ENCODE measurements at places on chromosomes 11 and 22.

- DNase-seq = peak; percentile 99
Measured at GRCh38 chr11:65915821-65916251, 3.0 kb downstream of the C11orf68 start.

DNA sequence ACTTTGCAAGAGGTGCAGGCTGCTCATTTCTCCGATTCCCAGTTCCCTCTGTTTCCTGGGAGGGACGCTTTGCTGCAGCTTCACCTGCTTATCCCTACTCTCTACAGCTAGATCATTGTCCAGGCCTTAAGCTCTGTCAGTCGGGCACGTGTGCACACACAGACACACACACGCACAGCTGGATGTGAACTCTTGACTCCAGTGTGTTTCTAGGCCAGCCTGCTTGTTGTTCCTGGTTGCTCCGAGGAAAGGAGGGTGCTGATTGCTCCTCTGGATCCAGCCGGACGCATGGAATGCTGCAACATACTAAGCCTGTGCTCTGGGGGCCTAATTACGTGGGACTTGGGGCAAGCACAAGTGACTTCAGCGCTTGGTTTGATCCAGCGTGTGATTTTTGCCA lies 19.7 kb downstream of the ZNRF3 start:
- DNase-seq = no peak

DNA sequence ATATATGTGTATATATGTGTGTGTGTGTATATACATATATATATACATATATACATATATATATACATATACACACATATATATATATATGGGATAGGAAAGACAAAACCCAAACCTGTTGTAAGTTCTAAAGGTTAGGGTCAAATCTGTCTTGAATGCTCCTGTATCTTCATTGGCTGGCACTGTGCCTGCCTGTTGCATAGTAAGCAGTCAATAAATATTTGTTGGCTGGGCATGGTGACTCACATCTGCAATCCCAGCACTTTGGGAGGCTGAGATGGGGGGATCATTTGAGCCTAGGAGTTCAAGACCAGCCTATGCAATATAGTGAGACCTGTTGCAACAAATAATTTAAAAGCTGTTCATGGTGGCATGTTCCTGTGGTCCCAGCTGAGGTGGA lies 205.4 kb downstream of the DBX1 start:
- no peak for DNase-seq

- DNase-seq = no peak
Measured at GRCh38 chr22:49725516-49725915, 102.2 kb downstream of the BRD1 start.

DNA sequence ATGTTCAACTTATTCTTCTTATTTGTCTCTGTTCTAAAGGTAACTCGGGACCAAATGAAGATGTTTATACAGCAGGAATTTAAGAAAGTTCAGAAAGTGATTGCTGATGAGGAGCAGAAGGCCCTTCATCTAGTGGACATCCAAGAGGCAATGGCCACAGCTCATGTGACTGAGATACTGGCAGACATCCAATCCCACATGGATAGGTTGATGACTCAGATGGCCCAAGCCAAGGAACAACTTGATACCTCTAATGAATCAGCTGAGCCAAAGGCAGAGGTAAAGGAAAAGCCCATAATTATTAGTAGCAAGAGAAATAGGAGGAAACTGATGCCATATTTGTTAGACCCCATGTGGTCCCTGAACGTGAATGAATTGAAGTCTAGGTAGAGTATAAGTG lies 63.3 kb downstream of the TRIM44 start:
- DNase-seq = no peak

- no peak for DNase-seq
Measured at GRCh38 chr11:64239662-64240434, 1.0 kb upstream of the FKBP2 start.

GRCh38 chr22:27647540-27647939 lies 154.0 kb downstream of the MN1 start:
- DNase-seq = no peak

DNA sequence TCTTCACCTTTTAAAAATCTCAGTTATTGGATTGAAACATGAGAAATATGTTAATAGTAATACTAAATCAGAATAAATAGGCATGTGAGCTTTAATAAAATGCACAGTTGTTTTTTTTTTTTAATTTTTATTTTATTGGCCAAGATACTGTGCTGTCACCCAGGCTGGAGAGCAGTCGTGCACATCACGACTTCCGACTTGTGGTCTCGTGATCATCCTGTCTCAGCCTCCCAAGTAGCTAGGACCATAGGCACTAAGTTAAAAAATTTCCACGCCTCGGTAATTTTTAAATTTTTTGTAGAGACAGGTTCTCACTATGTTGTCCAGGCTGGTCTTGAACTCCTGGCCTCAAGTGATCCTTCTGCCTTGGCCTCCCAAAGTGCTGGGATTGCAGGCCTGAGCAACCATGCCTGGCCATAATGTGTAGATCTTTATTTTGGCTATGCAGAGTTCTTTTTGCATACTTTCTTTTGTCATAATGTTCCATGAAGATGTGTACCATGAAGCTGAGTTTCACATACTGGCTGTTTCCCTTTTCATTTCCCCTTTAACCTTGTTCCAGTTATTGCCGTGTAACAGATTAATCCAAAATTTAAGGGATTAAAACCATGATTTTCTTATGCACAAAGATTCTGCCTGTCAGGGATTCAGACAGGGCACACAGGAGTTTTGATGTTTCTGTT lies 16.0 kb downstream of the CAPRIN1 start:
- DNase-seq = no peak

- DNase-seq = no peak
Measured at GRCh38 chr11:128239306-128239705, 348.1 kb downstream of the ETS1 start.

DNA sequence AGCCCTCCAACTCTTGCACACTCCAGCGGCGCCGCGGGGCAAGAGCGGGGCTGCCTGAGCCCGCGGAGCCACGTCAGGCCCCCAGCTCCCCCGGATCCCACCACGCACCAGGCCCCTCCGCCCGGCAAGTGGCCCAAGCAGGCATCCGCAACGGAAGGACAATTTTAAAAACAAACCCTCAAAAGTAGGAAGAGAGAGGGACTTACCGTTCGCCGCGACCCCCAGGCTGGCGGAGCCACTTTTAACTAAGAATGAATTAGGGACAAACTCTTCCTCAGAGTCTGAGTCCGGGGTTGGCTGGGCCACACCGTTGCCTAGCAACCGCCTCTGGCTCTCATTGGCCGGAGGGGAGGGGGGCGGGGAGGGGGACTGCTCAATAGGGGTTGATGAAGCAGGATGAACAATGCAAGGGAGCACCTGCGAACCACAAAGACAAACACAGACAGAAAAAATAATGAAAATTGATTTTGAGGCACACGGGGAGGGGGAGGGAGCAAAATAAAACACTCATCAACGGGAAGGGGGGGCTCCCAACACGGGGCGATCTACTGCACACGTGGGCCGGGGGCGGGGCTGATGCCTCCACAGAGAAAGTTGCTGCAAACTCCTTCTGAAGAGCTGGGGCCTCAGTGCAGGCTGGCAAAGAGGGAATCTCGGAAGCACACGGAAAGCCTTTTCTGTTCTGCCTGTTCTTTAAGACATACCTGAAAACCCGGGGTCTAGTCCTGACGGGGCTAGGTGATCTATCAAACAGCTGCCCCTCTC lies 387.5 kb upstream of the NARS2 start:
- DNase-seq = peak; percentile 53

- no peak for DNase-seq
Measured at GRCh38 chr11:31986201-31986889, 104.5 kb upstream of the RCN1 start.

GRCh38 chr11:58999291-58999680 lies 60.0 kb downstream of the GLYATL1 start:
- no peak for DNase-seq

DNA sequence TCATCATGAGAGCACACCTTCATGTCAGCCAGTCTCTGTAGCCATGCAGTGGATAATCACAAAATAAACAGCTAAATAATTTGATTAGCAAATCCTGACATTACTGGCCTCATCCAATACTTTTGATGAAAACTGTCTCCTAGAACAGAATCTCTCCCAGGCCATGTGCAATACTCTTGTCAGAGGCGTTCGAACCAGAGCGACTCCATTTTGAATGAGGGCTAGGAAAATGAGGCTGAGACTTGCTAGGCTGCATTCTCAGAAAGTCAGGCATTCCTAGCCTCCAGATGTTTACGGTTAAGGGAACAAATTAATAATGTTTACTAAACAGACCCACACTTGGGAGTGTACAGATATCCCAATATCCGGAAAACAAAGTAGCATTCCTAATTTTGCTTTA lies 69.9 kb downstream of the FAM168A start:
- DNase-seq = no peak

- DNase-seq = no peak
Measured at GRCh38 chr11:73792584-73792983, 4.9 kb downstream of the MRPL48 start.

- no peak for DNase-seq
Measured at GRCh38 chr22:47484960-47485569, 722.6 kb downstream of the TBC1D22A start.

GRCh38 chr11:130832566-130833425 lies 83.5 kb downstream of the SNX19 start:
- DNase-seq = no peak

GRCh38 chr11:95299078-95299679 lies 68.2 kb upstream of the SESN3 start:
- DNase-seq = no peak

- DNase-seq = no peak
Measured at GRCh38 chr11:109641549-109641948, 219.6 kb downstream of the C11orf87 start.

- peak; percentile 11 for DNase-seq
Measured at GRCh38 chr11:111764621-111765020, 1.6 kb downstream of the PPP2R1B start.

- no peak for DNase-seq
Measured at GRCh38 chr22:25758316-25758715, 16.3 kb downstream of the MYO18B start.

DNA sequence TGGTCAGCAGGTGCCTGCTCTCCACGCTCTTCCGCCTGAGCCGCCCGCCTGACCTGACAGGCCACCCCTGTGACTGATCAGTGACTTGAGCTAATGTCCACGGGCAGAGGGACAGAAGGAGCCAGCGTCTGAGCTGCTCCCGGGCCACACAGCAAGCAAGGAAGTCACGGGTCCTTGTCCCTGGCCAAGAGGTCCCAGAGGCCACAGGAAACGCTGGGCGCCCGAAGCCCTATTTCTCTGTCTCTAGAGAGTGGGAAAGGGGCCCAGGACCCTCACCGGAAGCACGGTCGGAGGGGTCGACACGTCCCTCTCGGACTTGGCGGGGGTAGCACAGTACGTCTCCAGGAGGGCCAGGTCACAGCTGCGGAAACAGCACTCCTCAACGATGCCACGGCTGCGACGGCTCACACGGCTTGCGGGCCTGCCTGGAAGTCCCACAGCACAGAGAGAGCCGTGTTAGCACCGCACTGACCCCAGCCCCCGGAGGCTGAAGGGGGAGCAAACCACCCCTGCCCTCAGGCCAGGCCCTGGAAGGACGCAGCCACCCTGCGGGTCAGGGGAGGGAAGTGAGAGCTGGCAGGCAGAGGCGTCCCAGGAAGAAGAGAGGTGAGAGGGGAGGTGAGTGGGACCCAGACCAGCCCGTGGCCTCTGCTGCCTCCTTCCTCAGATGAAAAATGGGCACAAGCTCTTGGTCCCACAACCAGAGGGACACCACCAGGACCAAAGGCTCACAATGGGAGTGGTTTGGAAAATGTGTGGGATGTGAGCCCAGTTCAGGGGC lies 5.8 kb downstream of the IGF2 start:
- DNase-seq = no peak

DNA sequence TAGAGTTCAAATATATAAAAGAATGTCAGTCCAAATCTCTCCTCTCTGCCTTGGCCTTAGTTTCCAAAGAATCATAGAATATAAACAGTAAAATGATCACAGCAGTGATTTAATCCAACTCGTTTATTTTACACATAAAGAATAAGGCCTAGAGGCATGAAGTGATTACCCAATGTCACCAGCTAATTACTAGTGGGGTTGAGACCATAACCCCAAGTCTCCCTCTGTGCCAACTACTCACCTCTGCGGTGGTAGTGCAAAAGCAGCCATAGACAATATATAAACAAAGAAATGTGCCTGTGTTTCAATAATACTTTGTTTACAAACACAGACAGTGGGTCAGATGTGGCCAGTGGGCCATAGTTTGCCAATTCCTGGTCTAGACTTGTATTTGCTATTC lies 96.6 kb upstream of the FAT3 start:
- no peak for DNase-seq

DNA sequence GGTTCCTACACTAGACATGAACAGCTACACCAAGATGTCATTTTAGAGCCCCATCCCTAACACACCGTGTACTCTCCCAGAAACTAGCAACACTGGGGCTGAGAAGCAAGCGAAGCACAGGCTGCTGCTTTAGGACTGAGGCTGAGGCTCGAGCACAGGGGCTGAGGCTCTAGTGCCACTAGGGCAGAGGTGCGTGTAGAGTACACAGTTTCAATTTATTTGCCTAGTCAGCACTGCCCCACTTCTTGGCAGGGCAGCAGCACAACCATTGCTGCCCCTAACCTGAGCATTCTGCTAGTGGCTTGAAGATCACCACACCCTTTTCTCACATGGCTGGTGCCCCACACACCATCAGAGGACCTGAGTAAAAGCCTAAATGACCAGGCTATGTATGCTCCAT lies 713.2 kb downstream of the LRRC4C start:
- DNase-seq = no peak

DNA sequence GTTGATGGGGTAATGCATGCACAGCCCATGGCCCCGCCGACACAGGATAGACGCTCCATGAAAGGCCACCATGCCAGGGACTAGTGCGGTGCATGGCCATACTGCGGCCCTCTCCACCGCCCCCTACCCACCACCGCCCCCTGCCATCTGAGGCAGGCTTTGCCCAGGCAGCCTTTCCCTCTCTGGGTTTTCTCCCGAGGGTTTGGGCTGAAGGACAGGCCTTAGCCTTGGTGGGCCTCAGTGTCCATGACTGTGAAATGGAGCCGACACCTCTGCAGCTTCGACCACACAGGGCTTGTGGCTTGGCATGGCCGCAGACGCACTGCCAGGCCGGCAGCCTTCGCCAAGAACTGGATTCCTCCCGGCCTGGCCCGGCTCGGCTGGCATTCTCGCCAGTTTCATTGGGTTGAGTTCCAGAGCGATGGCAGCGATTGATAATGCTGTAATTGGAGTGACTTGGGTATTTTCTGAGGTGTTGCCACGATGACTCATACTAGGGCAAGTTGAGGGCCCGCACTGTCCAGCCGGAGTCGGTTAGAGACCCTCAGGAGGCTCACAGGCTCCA lies 111.3 kb downstream of the WNT7B start:
- no peak for DNase-seq

DNA sequence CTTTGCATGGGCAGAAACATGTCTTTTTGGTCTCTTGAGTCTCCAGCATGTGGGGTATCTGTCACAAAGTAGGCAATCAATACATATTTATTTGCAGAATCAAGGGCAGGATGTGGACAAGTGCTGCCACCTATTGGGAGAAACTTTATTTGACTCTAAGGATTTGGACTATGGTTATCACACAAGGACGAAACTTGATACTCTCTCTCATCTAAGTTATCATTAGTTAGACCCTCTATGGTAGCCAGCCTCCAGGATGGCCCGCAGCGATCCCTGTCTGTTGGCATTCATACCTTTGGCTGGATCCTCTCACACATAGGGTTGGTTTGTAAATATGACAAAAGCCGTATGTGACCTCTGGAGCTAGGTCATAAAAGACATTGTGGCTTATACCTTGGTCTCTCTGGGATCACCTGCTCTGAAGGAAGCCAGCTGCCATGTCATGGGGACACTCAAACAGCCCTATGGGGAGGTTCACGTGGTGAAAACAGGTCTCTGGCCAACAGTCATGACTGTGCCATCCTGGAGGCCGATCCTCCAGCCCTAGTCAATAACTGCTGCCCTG lies 1.1 kb upstream of the FBXO7 start:
- DNase-seq = peak; percentile 31

- DNase-seq = no peak
Measured at GRCh38 chr11:75403037-75403436, 3.7 kb downstream of the RPS3 start.

Measured in hepatic stellate cell (primary cell).